ENCODE measurements at places on chromosomes 1 and 21.

- DNase-seq = no peak
These were observed 30.1 kb downstream of the ITPKB start for GRCh38 chr1:226708967-226709396.

GRCh38 chr1:51734896-51735745 lies 118.2 kb downstream of the OSBPL9 start:
- no peak for DNase-seq

GRCh38 chr1:105914403-105914802 lies 1142.1 kb upstream of the PRMT6 start:
- no peak for DNase-seq

DNA sequence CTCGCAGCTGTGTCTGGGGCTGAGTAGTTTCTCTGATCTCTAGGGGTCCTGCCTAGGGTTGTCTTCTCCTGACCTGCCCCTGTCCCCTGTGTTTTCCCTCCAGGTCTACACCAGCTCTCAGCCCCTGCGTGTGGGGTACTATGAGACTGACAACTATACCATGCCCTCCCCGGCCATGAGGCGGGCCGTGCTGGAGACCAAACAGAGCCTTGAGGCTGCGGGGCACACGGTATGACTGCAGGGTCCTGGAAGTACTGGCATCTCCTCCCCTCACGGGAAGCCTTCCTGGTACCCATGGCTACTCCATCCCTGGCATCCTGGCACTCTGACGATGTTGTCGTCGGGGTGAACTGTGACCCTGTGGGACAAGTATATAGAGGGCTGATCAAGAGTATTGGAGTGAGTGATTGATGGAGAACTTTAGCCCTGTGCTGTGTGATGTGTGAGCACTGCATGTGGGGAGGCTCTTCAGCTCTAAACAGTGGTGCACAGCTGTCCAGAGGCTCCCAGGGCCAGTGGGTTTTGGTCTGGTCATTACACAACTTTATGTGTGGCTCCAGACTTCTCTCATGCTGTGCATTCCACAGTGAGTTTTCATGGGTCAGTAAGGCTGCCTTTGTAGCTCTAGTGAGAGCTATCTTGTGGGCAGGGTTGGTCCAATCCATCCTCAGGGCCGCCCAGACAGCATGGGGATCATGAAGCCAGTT lies 14.4 kb downstream of the FAAH start:
- no peak for DNase-seq

GRCh38 chr1:24236789-24237371 lies 49.8 kb upstream of the IFNLR1 start:
- DNase-seq = no peak

- DNase-seq = no peak
These were observed 19.9 kb upstream of the KCNA10 start for GRCh38 chr1:110538921-110539320.

- no peak for DNase-seq
These were observed 30.8 kb upstream of the FAM78B start for GRCh38 chr1:166197597-166197996.

- no peak for DNase-seq
These were observed 4.9 kb upstream of the NPL start for GRCh38 chr1:182784556-182785171.

DNA sequence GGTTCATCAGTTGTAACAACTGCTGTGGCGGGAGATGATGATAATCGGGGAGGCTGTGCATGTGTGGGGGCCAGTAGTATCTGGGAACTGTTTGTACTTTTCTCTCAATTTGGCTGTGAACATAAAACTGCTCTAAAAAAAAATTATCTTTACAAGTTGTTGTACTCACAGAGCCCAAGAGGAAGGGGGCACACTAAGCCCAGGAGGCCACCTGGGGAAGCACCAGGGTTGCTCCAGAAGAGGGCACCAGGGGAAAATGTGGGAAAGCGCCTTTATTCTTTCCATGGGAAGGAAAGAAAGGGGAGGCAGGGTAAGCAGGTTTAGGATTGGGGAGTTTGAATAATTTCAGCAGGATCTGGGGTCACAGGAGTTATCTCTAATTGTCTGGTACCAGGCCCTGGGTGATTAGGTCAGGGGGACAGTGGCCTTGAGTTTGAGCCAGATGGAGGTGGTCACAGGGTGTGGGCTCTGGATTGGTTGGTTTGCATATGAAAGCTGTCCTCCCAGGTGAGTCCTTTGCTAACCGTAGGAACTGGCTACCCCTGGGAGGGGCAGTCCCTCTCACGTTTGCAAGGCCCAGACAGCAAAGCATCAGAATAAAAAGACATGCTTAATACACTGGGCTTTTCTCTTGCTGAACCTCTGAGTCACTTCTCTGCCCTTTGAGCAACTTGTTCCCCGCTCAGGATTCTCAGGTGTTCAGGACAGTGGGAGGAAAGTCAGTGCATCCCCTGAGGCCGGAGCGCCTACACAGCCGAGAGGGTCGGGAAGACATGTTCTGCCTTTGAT lies 11.2 kb downstream of the MYOC start:
- no peak for DNase-seq

- DNase-seq = no peak
These were observed 42.7 kb upstream of the LIN9 start for GRCh38 chr1:226351709-226352108.

DNA sequence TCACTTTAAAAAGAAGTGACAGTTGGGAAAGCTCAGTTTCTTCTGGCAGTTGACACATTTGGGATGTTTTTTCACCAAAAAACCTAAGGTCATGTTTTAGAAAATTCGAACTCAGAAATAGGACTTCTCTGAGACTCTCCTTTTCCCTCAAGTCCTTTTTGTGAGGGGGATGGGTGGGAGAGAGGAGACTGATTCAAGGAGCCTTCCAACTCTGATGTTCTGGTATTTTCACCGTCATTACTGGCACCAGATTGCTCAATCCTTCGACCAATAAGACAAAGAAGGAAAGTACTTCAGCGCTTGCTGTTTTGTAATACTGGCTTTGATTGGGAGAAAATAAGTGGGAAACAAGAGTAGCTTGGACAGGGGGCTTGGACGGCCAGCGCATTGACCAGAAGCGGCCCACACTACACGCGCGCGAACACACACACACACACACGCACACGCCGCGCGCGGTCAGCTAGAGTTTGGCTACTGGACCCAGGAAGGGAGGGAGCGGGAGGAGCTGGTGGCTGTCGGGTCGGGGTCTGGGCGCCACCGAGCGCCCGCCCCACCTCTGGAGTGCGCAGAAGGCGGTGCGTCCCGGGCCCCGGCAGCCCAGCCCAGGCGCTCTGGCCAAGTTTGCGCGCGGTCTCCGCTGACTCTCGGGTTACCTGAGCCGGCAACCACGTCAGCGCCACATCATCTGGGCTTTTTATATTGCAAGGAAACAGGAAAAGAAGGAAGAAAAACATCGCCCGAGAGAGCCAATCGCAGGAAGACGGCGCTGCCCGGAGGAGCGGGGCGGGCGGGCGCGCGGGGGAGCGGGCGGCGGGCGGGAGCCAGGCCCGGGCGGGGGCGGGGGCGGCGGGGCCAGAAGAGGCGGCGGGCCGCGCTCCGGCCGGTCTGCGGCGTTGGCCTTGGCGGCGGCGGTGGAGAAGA lies at the start of gene KCNK1:
Gene KCNK1, plus strand, starts transcription at position 855 of the 921 bp plus-strand sequence. Its CDS starts 66 bp downstream, at position 921.
- no peak for DNase-seq

GRCh38 chr21:45568383-45568782 lies 26.1 kb upstream of the SLC19A1 start:
- DNase-seq = no peak

DNA sequence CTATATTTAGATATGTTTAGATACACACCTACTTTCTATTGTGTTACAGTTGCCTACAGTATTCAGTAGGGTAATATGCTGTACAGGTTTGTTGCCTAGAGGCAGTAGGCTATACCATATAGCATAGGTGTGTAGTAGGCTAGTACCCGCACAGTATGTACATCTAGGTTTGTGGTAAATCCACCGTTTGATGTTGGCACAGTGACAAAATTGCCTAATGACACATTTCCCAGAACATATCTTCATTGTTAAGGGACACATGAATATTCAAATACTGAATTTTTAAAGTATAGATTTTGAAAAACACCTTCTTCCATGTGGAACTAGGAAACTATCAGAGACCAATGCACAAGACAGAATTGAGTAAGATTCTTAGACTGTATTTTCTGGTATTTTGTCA lies 22.6 kb upstream of the PDC start:
- no peak for DNase-seq

- no peak for DNase-seq
These were observed 4.4 kb downstream of the KIF17 start for GRCh38 chr1:20713440-20713839.
